ENCODE measurements at places on chromosomes 7 and 10.

DNA sequence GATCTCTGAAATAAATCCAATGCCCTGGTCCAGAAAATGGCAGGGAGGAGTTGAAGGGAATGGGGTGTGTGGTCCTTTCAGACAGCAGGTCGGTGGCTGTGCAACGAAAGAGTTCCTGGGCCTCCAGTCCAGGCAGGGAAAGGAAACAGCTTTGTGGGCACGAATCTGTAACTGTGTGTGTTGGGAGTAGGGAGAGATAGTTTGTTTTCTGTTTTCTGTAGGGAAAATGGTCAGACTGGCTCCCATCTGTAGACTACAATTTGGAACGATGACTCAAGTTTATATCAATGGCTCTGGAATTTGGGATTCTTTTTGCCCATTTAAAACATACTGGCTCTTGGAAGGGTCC, 2.6 kb upstream of the HOXA9 start:
- DNase-seq: no peak

GRCh38 chr7:112052498-112052897, 153.7 kb downstream of the DOCK4 start:
- DNase-seq: no peak

- DNase-seq: no peak
Measured at GRCh38 chr7:55104712-55105433, 86.1 kb downstream of the EGFR start.

DNA sequence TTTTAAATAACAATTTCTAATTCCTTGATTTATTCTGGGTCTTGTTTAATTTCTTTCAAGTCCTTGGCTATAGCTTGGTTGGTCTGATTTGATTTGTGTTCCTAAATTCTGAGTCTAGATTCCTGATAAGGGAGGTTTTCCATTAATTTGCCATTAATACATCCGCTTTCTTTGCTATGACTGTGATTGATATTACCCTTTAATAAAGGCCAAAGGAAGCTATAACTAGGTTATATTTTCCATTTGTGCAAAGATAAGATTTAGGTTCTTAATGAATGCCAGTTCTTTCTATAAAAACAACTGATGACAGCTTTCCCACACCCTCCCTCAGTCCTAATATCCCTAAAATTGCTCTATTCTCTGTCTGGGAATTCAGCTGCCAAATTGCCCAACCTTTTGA, 28.2 kb downstream of the NDUFB2 start:
- no peak for DNase-seq

GRCh38 chr10:69057261-69057950, 30.5 kb upstream of the SRGN start:
- no peak for DNase-seq

DNA sequence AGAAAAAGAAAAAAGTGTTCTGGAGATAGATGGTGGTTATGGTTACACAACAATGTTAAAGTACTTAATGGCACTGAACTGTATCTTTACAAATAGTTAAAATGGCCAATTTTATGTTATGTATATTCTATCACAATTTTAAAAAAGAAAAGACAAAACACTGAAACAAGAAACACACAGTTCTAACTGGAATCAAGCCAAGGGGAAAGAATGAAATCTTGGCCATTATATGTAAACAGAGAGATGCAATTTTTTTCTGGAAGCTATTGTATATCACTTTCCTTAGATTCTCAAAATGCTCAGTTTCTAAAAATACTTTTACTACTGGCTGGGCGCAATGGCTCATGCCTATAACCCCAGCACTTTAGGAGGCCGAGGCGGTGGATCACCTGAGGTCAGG, 4.1 kb downstream of the COA1 start:
- DNase-seq: no peak

All from NCI-H1436 (cell line).